Effector memory CD8-positive, alpha-beta T cell (primary cell): ENCODE measurements at places on chromosomes 11 and 22.
A peak's percentile ranks its signal among the peaks of the same experiment; 100 is the strongest.

DNA sequence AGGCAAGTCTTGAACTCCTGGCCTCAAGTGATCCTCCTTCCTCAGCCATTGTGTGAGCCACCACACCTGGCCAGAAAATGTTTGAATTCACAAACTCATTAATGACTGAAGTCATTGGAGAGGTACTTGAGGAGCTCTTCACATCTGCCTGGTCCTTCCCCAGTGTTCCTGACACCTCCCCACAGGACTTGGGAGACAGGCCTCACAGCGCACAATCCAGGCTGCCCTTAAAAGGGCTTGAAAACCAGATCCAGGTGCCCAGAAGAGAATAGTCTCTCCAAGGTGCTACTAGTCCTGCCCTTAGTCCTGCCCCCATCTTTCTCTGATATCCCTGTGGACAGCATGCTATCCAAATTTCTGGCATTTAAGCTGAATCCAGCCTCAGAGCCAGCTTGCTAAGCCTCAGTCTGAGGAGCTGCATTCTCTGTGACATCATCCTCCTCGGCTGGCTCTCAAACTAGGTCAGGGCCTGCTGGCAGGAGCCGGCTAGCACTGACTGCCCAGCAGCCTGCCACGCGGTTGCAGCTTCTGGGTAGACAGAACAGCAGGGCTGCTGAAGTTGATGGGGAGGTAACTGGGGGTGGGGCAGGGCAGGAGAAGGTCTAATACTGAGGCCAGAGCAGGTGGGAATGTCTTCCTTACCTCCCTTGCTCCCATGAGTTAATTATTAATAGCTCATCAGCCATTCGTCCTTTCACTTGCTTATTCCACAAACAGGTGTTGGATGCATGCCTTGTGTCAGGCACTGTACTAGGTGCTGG, 35.3 kb upstream of the NECTIN1 start:
- DNase-seq: no peak

GRCh38 chr11:75867778-75868374, 52.9 kb downstream of the UVRAG start:
- DNase-seq: peak; percentile 60

DNA sequence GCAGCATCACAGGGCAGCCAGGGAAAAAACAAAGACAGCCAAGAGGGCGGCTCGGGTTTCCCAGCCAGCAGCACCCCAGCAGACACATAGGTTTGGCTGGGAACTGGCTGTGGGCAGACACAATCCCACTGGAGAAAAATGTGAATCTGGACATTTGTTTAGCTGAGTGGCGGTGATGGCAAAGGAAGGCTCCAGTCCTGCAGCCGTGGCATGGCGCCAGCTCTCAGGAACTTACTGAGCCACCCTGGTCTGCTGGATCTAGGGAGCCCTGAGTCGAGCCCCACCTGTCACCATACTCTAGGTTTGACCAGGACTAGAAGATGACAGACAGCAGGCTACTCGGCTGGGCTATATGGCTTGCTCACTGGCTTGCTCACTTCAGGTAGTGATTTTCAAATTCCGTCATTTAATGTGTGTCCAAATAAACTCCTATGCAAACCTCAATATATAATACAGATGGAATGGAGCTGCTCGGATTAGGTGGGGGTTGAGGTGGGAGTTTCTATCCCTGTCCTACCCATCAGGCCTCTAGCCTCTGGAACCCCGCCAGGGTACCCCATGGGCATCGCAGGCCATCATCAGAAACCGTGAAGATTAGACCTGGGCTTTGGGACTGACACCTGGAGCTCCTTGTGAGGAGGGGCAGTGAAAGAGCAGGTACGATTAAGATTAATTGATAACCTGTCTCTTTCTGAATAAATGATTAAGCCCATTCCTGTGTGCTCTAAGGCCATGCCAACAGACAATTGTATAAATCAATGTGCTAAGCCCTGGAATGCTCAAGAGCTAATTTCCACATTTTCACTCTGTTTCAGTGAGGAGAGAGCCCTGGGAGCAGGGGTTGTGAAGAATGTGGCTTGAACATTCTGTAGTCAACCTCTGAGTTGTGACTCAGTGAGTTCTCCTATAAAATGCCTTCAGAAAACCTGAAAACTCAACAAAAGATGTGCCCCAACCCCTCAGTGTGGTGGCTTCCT, 42.5 kb downstream of the GALNT18 start:
- DNase-seq: no peak

GRCh38 chr11:130442737-130443136, 5.7 kb upstream of the ADAMTS15 start:
- no peak for DNase-seq

- no peak for DNase-seq
Observed at GRCh38 chr11:106491751-106492150, 414.3 kb downstream of the AASDHPPT start.

DNA sequence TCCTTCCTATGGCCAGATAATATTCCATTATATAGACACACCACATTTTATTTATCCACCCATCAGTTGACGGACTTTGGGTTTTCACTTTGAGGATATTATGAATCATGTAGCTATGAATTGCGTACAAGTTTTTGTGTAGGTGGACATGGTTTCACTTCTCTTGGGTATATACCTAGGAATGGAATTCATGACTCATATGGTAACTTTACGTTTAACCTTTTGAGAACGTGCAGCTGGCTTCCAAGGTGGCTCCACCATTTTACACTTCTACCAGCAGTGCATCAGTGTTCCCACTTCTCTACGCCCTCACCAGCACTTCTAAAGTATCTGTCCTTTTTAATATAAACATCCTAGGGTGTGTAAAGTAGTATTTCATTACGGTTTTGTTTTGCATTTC, 112.0 kb downstream of the PLEKHA7 start:
- DNase-seq: no peak

DNA sequence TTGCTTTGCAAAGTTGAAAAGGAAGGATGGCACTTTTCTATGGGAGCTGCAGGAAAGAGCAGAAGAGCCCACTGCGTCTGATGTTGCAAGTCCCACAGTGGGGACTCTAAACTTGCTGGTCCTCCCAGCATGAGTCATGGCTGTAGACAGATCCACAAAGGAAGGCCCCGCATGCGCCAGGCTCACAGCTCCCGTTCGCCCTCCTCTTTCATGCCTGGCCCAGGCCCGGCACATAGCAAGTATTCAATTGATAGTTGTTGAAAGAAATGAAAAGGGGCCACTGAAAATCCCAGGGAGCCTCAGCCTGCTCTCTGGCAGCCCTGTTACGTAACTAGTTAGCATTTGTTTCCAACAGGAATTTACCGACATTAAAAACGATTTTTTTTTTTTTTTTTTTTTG, 18.9 kb downstream of the AP1B1 start:
- DNase-seq: no peak

- no peak for DNase-seq
Observed at GRCh38 chr11:47325271-47326041, 27.0 kb downstream of the MYBPC3 start.

DNA sequence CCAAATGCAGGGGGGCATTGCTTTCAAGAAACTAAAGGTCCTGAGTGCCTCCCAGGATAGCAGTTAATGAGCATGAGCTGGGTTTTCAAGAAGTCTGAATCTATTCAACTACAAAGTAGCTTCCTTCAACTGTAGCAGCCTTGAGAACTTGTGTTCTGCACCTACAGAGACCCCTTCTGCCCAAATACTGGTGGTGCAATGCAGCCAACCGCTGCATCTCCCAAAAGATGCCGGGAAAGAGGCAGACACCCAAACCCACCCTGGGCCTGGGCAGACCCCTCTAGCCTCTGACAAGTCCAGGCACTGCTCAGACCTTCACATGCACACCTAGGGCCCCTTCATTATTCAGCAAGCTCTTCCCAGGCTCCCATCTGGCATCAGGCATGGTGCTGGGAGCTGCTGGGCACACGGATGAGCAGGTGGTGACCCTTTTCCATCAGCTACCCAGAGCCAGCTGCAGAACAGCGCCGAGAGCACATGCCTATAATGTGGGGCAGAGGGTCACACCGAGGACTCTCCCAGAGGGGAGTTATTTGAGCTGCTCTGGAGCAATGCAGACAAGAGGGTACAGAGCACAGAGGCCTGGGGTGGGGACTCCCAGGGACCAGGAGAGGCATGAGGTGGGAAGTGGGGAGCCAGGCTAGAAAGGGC, 44.9 kb upstream of the ETS1 start:
- DNase-seq: peak; percentile 40

DNA sequence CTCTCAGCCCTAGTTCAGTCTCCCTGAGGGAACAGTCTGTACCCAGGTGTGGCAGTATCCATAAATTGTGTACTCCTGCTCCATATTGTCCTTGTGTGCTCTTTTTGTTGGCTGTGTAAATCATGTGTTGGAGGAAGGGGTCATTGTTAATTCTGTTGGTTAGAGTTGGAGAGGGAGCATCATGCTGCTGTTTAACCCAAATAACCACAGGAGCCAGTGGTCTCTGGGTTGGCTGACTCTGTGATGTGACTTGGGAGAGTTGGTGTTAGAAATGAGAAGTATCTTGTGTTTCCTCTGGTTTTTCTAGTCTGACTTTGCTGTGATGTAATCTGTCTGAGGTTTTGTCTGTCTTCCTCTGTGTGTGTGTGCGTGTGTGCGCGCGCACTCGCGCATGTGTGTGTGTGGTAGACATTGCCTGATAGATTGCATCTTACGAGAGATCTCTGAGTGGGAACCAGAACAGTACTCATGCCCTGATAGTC, 30.5 kb downstream of the CTNND1 start:
- peak; percentile 78 for DNase-seq

GRCh38 chr11:13875643-13876042, 86.9 kb upstream of the SPON1 start:
- no peak for DNase-seq

- DNase-seq: no peak
Observed at GRCh38 chr22:35572556-35572955, 31.9 kb downstream of the RASD2 start.

- no peak for DNase-seq
Observed at GRCh38 chr11:103923451-103923931, 112.9 kb upstream of the DDI1 start.

- peak; percentile 75 for DNase-seq
Observed at GRCh38 chr11:63567044-63567840, 4.1 kb upstream of the PLAAT2 start.

DNA sequence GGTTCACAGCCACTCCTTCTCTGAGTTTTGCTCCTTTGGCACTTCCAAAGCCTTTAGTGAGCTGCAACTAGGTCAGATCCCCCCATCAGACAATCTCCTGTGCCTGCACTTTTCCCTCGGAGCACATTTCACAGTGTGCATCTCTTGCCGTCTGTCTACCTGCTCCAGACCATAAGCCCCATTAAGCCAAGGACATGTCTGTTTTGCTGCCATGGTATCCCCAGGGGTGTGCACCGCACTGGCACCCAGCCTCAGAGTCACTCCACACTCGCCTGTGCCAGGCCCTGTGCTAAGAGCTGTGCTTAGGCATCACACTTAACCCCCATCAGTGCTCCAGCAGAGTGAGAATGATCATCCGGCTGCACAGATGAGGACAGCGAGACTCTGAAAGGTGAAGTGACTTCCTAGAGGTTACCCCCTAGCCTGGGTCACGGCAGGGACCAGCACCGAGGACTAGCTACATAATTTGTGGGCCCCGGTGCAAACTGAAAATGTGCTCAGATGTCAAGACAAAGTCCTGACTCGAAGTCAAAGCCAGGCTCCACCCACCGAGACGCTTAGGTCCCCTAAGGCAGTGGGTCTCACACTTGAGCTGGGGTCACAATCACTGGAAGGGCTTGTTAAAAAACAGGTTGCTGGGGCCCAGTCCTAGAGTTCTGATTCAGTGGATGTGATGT, 33.9 kb downstream of the ARRB1 start:
- no peak for DNase-seq

- no peak for DNase-seq
Observed at GRCh38 chr22:46233231-46233630, 16.9 kb downstream of the CDPF1 start.

DNA sequence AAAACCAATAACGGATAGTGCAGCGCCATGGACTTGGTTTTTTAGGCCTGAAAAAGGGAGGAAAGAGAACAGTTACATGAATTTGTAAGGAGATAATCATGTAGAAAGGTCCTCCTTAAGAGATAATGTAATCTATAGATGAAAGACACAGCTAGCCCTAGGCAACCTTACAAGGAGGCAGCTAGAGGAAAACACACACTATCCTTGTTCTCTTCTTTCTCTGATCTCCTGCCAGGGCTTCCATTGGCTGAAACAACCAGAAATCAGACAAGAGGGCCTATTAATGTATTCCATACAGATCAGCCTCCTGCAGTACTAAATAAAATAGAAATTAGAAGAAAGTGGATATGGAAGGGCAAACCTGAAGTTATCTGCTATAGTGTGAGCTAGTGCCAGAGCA, 53.0 kb downstream of the KCNA4 start:
- no peak for DNase-seq

GRCh38 chr11:1301220-1302000, 8.0 kb downstream of the TOLLIP start:
- DNase-seq: no peak

GRCh38 chr11:125346179-125346530, 149.9 kb downstream of the FEZ1 start:
- no peak for DNase-seq

- DNase-seq: no peak
Observed at GRCh38 chr11:102389253-102389652, 42.2 kb downstream of the BIRC2 start.
